Stimulated activated CD4-positive, alpha-beta T cell treated with anti-CD3 and anti-CD28 coated beads, Interleukin-2, amount 100 ng/mL, for 48 hours (primary cell): ENCODE measurements at places on chromosomes 3 and 15.
A peak's percentile ranks its signal among the peaks of the same experiment; 100 is the strongest.

DNA sequence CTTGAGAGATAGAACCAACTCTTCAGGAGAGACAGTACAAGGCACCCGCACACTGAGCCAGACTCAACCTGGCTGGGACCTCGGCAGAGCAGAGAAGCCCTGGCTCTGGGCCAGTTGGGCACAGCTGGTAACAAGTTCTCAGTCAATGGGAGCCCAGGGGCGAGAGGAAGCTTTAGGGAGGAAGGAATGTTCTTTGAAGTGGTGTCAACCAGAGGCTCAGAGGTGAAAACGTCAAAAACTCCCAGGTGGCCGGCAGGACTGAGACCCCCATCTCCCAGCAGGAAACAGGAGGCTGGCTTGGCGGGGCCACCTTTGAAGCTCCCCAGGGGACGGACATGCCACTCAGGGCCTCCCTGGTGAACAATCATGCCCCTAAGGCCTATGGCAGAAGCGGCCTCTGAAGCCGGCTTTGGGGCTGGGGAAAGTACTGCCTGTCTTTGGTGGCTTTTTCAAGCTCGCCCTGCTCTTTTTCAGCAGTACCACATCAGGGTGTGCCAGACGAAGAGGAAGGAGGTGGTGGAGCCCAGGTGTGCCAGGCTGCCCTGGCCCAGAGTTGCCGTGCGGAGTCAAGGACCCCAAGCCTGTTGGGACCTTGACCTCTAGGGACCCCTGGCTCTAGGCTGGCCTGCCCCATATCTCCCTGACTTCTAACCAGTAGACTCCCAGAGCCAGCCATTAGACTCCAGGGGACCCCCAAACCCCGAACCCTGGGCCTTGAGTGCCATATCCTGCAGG is 16.7 kb upstream of the TBC1D21 start:
- DNase-seq = no peak

GRCh38 chr15:72117486-72118016 is 399 bp downstream of the MYO9A start:
- peak; percentile 59 for DNase-seq

DNA sequence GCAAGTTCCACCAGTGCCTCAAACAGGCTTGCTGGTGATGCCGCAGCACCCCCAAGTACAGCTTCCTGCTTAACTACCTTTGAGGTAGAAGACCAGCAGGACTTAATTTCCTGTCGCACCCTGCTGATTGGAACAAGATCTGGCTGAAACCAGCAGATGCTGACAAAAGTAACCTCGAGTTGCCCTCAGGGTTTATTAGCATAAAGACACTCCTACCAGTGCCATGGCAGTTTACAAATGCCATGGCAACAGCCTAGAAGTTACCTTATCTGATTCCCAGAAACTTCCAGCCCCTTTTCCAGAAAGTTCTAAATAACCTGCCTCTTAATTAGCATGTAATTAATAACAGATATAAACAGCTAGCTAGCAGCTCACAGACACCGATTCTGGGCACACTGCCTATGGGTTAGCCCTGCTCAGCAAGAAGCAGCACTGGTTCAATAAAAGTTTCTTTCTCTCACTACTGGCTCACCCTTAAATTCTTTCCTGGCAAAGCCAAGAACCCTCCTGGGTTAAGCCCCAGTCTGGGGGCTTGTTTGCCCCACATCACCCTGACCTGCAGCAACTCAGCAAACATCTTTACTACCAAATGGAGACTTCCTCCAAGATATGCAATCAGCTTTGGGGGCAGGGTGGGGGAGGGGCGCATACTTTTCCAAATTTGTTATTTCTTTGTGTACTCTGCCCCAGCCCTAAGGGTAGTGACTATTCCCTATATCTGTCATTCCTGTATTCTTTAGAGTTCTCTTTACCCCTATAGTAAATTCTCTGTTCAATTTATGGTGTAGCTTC is 54.2 kb downstream of the MAP4 start:
- DNase-seq = peak; percentile 2

DNA sequence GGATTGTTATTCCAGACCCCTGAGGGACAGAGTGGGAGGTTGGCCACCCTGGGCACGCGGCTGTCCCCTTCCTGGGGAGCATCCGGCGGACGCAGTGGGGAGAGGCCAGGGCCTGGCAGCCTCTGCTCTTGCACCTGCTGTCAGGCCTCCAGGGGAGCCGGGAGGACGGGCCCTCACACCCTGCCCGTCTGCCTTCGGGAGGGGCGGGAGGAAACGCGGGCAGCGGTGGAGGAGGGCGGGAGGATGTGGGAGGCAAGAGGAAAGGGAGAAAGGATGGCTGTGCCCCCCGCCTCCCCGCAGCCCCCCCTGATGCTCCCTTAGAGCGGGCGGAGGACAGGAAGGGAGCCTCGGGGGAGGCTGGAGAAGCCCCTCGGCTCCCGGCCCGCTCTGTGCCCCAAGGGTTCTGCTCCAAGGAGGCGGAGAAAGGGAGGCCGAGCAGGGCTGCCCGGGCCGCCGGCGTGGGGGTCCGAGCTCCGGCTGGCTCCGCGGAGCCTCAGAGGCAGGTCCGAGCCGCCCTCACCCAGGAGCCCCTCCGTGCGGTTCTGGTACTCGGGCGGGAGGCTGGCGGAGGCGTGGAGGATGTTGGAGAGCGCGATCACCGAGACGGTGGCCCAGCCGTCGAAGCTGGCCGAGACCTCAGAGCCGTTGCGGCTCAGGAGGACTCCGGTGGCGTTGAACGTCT is 40.9 kb downstream of the MUC20 start:
- no peak for DNase-seq

DNA sequence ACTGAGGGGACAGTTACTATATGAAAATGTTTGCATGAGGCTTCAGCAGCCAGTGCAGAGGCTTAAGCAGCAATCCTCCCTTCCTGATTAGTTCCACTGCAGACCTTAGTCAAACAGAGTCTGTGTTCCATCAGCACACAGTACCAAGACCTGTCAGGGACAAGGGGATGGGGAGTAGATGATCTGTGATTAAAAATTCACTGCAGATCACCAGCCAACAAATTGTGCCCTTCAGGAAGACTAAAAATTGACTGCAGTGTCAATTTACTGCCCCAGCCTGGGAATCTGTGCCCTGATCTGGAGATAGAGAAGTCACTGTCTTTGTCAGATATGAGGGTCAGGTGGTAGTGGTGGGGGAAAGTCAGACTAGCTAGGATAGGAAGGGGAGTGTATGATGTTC is 13.8 kb upstream of the NMNAT3 start:
- DNase-seq = no peak
